CD4-positive, alpha-beta T cell (primary cell): ENCODE measurements at places on chromosomes 3 and 15.
A peak's percentile ranks its signal among the peaks of the same experiment; 100 is the strongest.

DNA sequence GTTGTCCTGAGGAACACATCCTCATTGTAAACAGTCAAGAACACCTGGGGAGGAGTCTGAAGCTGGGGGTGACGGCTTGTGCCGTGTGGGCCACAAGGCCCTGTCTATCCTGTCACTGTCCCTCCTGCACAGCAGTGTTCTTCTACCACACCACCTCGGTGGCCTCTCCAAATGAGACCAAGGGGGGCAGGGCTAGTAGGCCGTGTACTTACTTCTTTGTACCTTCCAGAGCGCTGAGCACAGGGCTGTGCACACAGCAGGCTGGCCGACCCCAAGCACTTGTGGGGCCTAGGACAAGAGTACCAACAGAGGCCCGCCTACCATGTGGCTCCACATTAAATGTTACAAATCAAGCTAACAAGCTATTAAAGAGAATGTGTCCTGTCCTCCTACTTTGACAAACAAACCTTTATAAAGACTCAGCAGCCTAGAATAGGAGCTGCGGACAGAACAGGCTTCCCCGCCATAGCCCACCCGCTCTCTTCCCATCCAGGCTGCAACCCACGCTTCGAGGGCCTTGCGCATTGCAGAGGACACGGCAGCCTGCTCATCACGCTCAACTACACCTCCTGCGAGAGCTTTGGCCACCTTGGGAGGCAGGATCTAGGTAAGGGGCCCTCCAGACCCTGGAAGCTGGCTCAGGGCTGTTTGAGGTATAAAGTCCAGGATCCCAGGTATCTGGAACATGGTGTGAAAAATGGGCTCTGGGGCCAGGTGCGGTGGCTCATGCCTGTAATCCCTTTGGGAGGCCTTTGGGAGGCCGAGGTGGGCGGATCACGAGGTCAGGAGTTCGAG lies 30.5 kb downstream of the MELTF start:
- DNase-seq: no peak

- DNase-seq: no peak
Measured at GRCh38 chr3:15342945-15343344, 10.6 kb upstream of the SH3BP5 start.

DNA sequence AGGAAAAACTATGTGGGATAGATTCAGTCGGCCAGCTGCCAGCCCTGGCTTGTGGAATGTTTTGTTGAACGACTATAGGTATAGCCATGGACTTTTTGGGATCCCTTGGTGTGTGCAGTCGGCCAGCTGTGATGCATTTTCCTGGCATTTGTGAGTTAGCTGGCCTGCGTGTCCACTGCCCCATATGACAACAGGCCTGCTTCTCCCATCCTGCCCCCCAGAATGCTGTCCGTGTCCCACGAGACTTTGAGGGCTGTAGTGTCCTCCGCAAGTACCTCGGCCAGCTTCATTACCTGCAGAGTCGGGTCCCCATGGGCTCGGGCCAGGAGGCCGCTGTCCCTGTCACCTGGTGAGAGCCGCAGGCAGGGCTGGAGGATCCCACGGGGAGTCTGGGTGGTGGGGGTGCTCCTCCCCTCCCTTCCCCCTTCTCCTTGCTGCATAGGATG lies 23.6 kb downstream of the PTPN23 start:
- no peak for DNase-seq

GRCh38 chr15:67137319-67137718 lies 71.9 kb downstream of the SMAD3 start:
- no peak for DNase-seq

DNA sequence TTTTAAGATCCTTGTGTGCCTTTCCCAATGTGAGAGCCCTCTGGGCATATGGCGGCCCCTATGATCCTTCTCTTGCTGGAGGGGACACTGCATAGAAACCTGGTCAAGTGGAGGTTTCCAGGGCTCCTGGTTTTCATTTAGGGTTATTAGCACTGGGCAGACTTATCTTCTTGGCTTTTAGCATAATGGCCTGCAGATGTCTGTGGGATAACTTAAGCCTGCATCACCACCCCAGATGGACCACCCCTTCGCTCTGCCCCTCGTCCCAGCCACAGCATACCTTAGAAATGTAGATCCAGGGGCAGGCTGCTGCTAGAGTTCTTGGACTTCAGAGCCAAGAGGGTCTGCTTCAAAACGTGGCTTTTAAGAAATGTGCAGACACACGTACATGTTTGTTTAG lies 340.3 kb upstream of the CTDSPL start:
- no peak for DNase-seq

DNA sequence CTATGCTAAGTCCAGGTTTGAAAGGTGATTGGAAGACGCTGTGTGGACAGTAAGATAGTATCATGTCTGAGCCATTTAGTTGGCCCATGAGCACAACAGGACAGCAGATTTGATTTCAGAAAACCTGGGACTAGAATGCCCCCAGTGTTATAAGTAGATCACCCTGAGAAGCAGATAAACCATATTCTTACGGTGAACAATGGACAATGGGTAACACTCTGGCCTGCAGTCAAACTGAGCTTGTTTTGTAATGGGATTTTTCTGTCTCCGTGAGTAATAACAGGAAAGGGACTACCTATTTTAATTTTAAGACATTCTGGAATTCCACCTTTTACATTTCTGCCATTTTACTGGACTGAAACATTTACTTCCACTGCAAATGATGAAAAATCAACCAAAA lies 71.5 kb downstream of the LDHAL6B start:
- no peak for DNase-seq

- DNase-seq: peak; percentile 55
Measured at GRCh38 chr3:150528354-150528797, 17.9 kb downstream of the SERP1 start.

- DNase-seq: peak; percentile 35
Measured at GRCh38 chr15:58249646-58250312, 111.6 kb downstream of the AQP9 start.

GRCh38 chr3:192445770-192446644 lies 281.3 kb downstream of the FGF12 start:
- DNase-seq: no peak

DNA sequence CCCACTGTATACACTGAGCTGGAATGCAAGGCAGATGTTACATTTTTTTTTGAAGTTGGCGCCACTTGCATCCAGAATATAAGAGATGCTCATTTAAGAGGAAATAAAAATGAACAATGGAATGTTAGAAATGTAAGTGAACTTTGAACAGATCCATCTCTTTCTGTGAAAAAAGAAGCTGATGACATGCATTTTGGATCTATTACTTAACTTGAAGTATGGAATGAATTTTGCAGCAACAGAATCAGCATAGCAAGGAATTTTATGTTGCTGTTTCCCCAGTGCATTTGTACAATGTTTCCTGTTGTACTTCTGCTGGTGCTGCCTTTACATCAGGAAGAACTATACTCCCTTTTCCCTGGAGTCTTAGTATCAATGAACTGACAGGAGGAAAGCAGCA lies 178.2 kb downstream of the LSAMP start:
- DNase-seq: no peak

GRCh38 chr3:102230057-102230456 lies 204.8 kb upstream of the ZPLD1 start:
- no peak for DNase-seq

DNA sequence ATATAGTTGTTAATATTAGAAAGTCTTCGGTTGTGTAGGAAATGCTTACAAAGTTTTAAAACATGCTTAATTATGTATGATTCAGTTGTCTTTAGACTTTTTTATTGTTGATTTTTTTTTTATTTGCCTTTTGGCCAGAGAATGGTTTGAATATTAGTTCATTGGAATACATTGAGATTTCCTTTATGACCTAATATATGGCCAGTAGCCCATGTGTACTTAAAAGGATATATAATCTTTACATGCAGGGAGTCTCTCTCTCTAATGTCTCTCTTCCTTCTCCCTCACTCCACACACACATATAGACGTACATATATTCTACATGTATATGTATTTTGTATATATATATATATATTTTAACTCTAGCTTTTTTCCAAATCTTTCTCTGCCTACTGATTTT lies 67.3 kb upstream of the SKIL start:
- DNase-seq: no peak

- no peak for DNase-seq
Measured at GRCh38 chr3:178043084-178043483, 493.2 kb upstream of the KCNMB2 start.

DNA sequence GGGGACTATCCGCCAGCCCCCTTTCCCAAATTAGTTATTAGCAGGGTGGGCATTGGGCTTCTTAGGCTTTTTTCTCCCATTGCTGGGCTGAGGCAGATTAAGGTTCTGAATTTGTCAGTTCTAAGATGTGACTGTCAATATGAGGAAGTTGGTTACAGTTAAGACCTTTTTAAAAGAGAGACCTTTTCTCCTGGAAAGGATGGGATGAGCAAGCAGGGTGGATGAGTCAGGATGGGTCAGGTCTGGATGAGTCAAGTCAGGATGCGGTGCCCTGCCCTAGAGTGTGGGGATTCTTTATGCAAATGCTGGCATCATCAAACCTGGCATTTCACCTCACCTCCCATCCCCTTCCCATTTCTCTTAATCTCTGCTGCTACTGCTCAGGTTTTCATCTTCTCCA lies 1.9 kb downstream of the AEN start:
- no peak for DNase-seq

DNA sequence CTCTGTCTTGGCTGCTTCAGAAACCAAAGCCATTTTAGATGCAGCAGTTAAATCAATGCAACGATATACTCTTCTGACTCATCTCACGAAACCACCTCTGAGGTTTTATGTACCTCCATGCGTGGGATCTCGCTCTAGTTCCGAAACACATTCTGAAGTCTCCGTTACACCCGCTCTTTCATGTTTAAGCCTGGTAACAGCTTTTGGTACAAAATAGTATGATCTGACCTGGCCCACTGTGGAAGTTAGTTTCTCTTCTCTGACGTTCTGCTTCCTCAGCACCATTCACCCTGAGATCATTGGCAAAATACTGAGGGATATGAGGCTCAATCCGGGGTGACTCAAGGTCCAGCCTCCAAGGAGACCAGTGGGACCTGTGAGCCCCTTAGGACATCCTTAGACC lies 121.9 kb downstream of the TMEM266 start:
- no peak for DNase-seq

GRCh38 chr3:168383573-168383972 lies 287.8 kb upstream of the GOLIM4 start:
- DNase-seq: no peak

- no peak for DNase-seq
Measured at GRCh38 chr3:159252772-159253384, 451.0 kb downstream of the MFSD1 start.

DNA sequence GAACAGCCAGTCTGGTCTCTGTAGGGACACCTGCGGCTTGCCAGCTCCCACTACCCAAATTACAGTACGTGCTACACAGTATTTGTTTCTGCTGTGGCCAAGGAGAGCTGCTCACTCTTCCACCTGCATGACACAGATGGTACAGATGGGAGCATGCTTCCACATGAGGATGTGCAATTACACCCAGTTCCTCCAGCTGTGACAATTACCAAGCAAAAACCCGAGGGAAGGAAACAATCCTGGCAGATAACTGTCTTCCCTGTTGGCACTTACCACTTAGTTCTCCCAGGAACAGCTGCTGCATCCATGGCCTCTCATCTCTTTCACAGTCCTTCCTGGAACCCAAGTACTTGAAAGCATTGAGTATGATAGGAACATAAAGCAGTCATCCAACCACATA lies 34.4 kb downstream of the DET1 start:
- no peak for DNase-seq

DNA sequence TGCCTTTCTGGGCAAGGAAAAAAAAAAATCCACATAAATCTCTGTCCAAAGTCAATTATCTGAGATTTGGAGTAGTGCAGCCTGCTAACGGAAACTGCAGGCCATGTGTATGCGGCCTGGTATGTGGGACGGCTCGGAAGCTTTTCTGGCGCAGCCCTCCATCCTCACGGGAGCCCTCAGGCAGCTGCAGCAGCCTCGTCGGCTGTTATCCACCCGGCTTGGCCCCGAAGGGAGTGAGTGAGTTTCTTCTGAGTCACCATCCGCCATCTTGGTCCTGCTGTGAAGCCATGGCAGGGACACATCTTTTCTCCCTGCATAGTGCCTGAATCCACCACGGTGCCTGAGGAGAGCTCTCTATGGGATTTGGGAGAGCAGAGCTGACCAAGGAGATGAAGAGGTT lies 62.8 kb downstream of the POLR2M start:
- no peak for DNase-seq

GRCh38 chr3:113179235-113179824 lies 32.0 kb upstream of the BOC start:
- no peak for DNase-seq

GRCh38 chr3:128624526-128625138 lies 26.0 kb downstream of the RPN1 start:
- DNase-seq: no peak

GRCh38 chr3:45479621-45480035 lies 91.3 kb downstream of the LARS2 start:
- DNase-seq: no peak

DNA sequence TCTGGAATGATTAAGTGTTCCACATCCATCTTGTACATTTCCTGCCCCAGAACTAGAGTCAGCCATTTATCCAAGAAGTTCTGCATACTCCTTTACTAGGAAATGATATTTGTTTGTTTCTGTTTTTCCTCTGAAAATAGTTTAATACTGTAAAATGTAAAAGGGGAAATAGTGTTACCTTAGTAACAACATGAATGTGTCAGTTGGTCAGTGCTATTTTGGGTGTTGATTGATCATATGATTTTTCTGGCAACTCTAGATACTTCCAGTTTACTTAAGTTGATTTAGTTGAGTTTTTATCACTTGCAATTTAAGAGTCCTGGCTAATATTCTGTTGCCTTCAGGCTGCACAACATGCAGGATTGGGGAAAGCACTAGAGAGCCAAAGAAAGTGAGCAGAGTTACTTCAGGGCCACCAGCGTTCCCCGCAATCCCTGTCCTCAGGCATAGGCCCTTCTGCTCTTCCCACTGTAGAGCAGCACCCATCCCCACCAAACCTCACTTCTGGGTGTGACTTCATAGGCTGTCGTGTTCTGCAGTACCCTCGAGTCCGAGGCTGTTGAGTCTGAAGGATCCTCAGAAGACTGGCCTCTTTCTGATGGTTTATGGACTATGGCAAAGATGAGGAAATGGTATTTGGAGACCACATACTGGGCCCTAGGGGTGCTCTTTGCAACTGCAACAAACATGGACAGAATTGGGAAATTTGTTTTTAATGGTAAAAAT lies 69.0 kb downstream of the CHD2 start:
- DNase-seq: no peak

GRCh38 chr3:11290743-11291680 lies 18.8 kb downstream of the ATG7 start:
- peak; percentile 52 for DNase-seq

DNA sequence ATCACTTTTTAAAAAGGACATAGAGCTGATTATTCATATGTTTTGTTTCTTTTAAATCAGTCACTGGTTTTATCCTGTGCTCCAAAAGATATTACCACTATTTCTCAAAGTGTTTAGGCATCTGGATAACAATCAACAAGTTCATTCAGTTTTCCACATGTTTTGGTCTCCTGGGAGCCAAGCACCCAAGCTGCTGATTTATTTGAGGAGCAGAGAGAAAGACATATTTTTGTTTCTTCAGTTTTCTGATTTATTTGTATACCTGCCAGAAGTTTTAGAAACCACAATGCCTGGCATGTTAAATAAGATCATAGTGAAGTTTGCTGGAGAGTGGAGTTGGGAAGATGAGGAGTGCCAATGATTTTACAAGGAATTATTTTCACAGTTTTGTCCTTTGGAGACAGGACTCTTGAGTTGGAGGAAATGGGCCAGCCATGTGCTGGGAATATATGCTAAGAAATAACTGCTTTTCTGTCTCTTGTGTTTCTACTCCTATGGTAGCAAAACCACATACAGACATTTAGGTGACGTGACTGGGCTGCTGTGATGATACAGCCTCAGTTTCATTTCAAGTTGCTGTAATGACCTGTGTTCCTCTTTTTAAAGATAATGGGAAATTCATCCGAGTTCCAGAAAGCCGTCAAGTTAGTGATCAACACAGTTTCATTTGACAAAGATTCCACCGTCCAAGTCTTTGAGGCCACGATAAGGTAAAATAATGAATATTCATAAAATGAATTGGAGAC lies 11.7 kb downstream of the EDEM1 start:
- DNase-seq: no peak
